ENCODE measurements at places on chromosomes 13 and 19. TPM values are rescaled to one million over a fixed set of nuclear protein-coding genes. Genes with fewer than 3 reads are reported as not detected.

Gene ANGPTL4
- 27.5 TPM for total RNA-seq

Gene DIAPH3
- total RNA-seq: 9.3 TPM

Gene CHST8
- total RNA-seq: not detected

DNA sequence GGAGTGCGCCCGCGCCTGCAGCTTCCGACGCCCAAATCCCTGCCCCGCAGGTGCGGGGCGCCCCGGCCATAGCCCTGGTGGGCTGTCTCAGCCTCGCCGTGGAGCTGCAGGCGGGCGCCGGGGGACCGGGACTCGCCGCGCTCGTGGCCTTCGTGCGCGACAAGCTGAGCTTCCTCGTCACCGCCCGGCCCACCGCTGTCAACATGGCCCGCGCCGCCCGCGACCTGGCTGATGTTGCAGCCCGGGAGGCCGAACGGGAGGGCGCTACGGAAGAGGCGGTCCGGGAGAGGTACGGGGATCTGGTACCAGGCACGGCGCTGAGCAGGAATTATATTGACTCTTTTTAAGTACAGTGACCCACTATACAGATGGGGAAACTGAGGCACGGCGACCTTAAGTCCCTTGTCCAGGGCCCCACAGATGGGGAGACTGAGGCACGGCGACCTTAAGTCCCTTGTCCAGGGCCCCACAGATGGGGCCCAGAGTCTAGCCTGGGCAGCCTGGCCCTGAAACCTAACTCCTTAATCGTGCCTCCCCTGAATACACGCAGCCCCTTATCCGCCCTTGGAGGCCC, 586 bp downstream of the MRI1 start:
- DNase-seq: no peak

- DNase-seq: no peak
These were observed at the start of gene SPINT2 for GRCh38 chr19:38264486-38265212. SPINT2 (plus strand) TSS chr19:38264573; CDS start chr19:38264893, 320 bp downstream.

- no peak for DNase-seq
These were observed 23.0 kb downstream of the TUBA3C start for GRCh38 chr13:19158526-19159174.

DNA sequence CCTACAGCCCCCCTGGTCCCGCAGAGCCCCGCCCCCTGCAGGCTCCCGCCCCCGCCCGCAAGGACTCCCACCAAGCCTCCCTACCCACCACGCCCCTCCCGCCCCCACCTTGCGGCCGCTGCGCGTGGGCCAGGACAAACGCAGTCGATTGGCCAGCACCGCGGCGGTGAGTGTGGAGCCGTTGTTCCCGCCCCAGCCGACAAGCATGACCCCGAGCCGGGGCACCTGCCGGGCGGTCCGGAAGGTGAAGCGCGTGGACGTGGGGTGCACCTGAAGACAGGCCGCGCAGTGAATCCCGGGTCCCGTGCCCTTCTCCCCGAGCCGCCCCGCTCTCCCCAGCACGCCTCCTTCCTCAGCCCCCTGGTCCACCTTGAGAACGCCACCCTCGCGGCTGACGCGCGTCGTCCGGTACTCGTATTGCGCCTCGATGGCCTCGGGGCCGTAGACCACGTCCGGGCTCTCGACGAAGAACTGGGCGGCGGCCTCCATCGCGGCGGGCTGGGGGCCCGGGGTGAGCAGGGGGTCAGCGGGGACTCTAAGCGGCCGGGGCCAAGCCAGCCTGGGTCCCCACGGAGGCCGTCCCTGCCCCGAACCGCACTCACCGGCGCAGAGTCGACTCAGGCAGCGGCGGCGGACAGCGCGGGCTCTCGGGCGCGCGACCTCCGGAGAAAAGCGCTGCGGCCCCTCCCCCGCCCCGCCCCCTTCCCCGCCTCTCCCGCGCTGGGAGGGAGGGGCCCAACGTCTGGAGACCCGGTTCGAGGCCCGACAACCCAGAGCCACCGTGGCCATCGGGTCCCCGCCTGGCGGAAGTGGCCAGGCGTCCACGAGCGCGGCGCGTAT, at the start of gene ISYNA1:
Gene ISYNA1 (minus strand): TSS at position 643 of the 840 bp plus-strand sequence. CDS start 154 bp downstream, at position 489.
- peak; percentile 76 for DNase-seq

DNA sequence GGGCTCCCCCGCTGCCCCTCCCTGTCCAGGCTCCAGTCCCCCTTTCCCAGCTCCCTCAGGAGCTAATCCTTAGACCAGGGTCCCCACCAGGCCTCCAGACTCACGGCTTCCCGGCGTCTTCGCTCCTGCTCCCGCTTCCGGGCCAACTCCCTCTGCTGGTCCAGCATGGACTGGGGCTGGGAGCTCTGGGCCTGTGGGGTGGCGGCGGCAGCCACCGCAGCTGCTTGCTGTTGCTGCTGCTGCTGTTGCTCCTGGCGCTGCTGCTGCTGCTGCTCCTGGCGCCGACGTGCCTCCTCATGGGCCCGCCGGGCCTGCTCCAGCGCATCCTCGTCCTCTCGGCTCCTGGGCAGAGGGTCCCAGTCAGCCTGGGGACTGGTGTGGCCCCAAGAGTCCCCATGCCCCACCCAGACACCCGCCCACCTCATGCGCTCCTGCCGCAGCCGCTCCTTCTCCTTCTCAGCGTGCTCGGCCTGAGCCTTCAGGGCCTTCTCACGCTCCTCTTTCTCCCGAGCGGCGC, 6.4 kb upstream of the EPHX3 start:
- no peak for DNase-seq

DNA sequence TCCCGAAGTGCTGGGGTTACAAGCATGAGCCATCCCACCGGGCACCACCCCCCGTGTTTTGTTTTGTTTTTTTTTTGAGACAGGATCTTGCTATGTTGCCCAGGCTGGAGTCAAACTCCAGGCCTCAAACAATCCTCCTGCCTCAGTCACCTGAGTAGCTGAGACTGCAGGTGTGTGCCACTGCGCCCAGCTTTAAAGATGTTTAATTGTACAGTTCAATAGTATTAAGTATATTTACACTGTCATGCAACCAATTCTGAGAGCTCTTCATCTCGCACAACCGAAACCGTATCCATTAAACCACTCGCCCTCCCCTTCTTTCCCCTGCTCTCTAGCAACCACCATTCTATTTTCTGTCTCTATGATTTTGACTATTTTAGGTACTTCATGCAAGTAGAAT, 15.6 kb downstream of the NUCB1 start:
- DNase-seq: no peak

- DNase-seq: no peak
These were observed 1026.1 kb upstream of the MIR17HG start for GRCh38 chr13:90321281-90321931.

- DNase-seq: peak; percentile 77
These were observed 866 bp upstream of the ZSWIM4 start for GRCh38 chr19:13794398-13794756.

GRCh38 chr13:103289681-103290080, 223.5 kb upstream of the SLC10A2 start:
- DNase-seq: no peak

DNA sequence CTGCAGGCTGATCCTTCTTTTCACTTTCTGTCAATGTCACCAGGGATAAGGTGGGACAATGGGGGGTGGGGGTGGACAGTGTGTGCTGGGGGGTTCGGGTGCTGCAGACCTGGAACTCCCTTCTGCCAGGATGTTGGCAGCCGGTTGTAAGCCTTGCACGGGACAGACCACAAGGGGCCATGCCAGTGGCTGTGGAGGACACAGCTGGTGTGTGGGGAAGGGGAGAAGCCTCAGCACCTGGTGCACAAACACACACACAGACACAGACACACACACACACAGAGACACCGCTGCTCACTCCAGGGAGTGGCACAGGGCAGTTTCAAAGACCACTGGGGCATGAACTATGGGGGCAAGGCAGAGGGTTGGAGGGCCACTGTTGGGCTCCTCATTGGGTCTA, 3.6 kb downstream of the F2RL3 start:
- no peak for DNase-seq
